Activated T-helper 9 cell treated with anti-CD3 and anti-CD28 coated beads, Interleukin-2, amount 50 U/mL, for 16 hours (primary cell): ENCODE measurements at places on chromosomes 4 and X.

DNA sequence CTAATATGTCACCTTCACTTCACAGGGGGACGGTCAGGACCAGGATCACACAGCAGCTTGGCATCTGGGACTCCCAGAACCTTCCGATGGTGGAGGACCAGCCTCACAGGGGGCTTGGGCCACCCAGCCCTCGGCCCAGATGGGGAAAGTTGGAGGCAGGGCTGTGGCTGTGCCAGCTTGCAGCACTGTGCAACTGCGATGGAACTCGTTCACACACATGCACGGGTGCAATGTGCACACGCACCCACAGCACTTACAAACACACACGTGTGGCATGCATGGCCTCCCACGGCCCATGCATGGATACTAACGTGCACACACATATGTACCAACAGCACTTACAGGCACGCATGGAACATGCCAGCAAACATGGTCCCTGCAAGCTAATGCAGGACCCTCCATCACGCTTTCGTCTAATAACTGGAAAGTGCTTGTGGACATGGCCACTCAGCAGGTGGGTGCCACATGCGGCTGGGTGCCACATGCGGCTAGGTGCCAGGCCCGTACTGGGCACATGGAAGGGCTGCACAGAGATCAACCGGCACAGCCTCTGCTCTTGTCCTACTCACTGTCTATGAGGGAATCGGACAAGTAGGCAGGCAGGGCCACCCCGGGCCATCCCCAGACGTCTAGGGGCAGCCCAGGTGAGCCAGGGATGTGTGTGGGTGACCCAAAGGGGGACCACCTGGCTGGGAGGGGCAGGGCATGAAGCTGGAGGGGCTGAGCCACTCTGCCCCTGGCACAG, 63.2 kb downstream of the ADRA2C start:
- no peak for DNase-seq

- DNase-seq = no peak
Measured at GRCh38 chr4:183875251-183875825, 29.8 kb upstream of the STOX2 start.

DNA sequence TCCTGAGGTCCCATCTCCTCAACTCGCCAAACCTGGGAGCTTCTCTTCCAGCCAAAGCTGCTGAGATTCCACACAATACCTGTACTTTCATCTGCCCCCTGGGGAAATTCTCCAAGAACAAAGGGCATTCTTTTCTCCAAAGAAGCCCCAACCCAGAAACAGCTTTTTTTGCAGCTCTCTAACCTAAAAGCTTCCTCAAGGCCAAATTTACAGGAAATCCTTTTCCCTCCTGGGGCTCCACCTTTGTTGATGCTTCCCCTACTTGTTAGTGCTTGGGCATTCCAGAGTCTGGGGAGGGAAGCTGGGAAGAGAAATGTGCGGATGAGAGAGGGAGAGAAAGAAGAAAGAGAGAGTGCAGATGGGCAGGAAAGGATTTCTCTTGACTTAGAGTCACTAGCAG, 24.3 kb downstream of the ZBTB33 start:
- DNase-seq = no peak

- DNase-seq = no peak
Measured at GRCh38 chr4:184346682-184347081, 127.7 kb downstream of the IRF2 start.

- no peak for DNase-seq
Measured at GRCh38 chrX:14697451-14697850, 168.1 kb downstream of the GLRA2 start.

DNA sequence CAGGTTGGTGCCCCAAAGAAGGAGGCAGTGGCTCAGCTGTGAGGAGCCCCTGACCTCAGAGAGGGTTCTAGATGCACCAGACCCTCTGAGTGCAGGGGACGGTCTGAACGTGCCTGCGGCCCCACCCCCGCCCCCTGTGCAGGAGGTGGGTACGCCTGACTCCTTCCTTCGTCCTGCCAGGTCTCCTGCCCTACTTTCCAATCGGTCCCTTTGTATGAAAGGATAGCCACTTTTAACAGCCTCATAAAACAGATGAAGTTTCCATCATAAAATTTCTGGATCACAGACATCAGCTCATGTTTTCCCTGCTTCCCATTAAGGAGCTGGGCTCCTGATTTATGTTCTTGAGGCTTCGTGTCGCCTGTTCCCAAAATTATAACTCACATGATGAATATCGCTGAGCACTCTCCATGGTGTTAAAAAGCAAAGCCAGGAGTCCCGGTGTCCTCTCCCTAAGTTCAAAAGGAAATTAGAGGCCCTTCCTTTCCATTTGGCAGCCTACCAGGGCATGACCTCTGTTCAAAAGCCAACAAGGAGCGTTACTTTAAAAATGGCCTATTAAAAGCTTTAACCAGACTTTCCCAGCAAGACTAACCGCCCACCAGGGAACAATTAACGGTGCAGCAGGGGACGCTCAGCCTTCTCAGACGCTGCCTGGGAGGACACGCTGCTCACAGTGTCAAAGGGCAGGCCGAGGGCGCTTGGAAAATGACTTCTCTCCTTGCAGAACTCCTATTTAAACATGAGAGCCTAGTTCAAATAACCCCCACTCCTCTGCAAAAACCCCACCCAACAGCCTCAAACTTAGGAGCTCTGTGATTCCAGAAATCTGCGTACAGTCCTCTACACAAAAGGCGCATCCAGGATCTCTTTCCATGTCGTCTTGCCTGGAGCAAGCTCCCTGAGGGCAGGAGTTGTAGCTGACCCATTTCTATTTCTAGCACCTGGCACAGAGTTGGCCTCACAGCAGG, 181.9 kb downstream of the AFAP1 start:
- no peak for DNase-seq

- DNase-seq = no peak
Measured at GRCh38 chr4:82753725-82754410, 44.7 kb downstream of the SCD5 start.

DNA sequence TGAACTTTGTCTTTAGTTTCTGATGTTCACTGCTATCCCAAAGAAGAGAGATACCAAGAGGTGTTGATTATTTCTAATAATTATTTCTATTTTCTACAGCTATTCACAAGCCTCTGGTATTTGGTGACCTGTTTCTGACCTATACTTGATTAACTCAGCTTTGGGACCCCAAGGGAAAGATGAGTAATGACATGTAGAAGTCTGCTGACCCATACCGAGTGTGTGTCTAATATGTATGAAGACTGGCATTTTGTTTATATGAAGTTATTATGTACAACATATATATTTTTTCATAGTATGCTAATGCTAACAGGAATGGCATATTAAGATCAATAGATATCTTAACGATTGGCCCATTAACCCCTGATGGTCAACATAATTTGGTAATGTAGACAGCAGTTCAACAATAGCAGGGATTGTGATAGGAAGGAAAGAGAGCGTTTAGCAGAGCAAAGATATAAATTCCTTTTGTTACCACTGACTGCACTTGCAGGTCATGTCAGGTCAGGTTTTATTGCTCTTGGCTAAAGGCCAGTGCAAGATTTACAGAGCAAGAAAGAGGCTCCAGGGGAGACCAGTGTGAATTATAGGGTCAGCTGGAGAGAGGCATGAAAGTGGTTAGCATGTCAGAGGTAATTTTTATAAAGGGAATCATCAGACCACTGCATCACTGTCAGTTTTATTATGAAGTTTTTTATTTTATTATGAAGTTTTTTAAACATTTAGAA, 94.7 kb upstream of the DIPK2B start:
- no peak for DNase-seq

DNA sequence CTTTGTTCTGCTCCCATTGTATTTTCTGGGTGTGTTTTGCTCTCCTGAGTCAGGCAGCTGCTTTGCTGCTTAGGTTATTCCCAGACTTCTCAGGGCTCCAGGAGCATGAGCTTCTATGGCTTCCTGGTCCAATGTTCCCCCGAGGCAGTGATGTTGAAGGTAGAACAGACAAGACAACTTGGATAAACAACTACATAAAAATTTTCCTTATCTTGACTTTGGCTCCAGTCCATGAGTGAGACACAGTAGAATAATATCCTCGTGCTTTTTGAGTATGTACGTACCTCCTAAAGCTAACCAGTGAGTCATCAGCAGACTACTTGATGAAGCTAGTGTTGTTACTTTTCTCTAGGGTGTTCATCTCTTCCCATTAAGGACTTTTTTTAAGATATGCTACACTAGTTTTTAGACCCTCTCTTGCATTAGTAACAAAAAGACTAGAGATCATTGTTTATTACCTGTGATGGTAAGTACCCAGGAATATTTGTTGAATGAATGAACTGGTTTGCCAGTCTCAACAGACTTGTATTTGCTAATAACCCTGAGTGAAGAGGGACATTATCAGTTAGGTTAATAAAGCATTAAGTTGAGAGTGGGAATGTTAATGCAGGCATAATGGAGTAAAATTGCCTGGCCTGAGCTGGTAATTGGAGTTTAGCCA, 131.9 kb downstream of the FHIP1A start:
- DNase-seq = no peak

DNA sequence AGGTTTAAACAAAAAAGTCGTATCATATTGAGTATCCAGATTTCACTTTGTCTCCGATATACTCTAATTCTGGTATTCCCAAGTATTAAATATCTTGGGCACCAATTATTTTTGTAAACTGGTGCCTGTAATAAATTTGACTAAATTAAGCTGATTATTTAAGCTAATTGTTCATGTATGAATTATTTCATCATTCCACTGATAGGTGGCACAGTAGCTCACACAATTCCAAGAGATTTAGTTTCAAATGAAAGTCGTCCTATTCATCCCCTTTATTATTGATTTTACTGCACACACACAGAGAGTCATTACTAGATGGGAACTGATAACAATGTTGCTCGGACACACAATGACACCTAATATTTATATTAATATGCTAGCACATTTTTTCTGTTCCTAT, 432.4 kb downstream of the DMD start:
- no peak for DNase-seq

DNA sequence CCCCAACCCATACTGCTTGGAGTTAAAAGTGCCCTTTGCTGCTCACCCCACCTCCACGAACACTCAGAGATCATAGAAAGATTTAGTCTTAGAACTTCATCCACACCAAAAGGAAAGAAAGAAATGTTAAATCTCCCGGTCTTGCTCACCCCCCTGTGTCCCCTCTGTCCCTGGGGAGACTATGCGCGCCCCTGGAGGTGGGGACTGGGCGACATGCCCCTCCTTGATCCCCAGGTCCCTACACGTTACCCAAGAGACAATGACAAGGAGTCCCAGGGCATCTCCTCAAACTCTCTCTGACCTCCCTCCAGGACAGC, 620 bp downstream of the ITM2A start:
- DNase-seq = no peak

DNA sequence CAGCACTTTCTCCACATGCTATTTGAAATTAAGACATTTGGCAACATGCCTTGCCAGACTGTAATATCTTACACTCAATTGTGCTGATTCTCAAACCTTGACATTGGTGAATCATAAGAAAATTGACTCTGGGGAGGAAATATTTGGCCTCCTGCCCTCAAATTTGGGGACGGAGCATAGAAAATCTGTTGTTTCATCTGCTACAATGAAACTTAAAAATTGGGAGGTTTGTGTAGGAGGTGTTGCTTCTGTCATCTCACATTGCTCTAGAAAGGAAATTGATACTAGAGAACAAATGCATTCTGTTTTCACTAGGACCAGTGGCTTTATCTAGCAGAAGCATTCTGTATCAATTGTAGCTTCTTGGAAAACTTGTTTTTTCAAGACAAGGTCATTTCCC, 5.3 kb downstream of the OCRL start:
- no peak for DNase-seq

DNA sequence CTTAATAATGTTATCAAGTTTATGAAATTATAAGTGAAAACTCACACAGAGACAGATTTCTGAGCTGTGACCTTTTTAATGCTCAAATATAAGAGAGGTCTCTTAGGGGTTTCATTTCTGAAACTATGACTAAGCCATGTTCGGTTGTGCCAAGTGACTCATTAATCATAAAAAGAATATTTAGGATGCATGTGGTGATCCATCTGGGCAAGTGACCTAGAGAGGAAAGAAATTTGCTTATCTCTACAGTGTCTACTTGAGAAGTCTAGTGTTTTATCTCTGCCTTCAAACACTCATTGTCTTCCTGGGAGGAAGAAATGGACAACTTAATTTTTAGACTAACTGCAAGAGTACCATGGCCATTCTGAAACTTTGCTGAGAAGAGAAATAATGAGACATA, 545.3 kb upstream of the GRID2 start:
- no peak for DNase-seq

- no peak for DNase-seq
Measured at GRCh38 chr4:43224559-43224958, 332.0 kb downstream of the GRXCR1 start.

DNA sequence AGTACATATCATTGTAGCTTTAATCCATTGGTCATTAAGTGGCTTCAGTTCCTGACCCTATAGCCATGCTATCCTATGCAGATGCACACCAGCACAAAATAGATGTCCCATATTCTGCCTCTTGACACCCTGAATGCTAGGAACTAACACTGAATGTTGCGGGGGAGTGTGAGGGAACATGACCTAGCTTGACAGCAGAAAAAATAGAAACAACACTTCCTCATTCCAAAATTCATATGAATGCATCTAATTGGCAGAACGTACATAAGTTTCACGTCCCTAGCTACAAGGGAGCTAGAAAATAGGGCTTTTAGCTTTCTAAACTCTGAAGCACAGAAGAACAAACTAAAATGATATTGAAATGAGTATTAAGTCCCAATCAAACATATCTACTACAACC, 14.4 kb upstream of the DCAF8L1 start:
- DNase-seq = no peak

- DNase-seq = no peak
Measured at GRCh38 chr4:38162240-38162784, 202.1 kb downstream of the PTTG2 start.

- DNase-seq = no peak
Measured at GRCh38 chr4:153083447-153083947, 120.7 kb upstream of the TRIM2 start.

- DNase-seq = no peak
Measured at GRCh38 chr4:189613207-189613606, 327.5 kb upstream of the FRG1 start.

- DNase-seq = no peak
Measured at GRCh38 chrX:105543283-105543682, 279.1 kb upstream of the NRK start.

DNA sequence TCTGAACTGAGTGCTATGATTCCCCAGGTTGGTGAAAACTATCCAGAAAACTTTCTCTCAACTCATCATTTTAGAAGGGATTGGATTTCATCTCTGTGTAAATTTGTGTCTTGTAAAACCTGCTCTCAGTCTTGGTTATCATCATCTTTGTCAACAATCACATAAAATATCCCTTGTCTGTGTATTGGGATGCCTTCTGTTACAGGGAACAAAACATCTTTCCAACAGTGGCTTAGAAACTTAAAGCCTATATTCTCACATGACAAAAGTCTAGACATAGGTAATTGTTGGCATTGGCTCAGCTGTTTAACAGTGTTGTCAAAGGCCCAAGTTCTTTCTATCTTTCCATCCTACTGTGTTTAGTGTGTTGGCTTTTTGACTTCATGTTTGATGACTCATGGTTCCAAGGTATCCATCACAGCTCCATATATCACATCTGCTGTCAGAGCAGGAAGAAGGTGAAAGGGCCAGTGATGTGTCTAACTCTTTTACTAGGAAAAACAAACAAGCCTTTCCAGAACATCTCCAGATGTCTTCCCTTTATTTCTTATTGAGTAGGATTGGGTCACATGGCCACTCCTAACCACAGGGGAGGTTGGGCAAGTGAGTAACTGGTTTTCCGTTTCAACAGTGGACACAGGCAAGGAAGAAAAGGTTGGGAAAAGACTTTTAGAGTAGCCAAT, 65.0 kb downstream of the PHEX start:
- DNase-seq = no peak

GRCh38 chrX:28010875-28011274, 29.6 kb upstream of the DCAF8L1 start:
- no peak for DNase-seq

- no peak for DNase-seq
Measured at GRCh38 chr4:38056011-38056685, 96.0 kb downstream of the PTTG2 start.

- no peak for DNase-seq
Measured at GRCh38 chrX:153446636-153446936, 730 bp upstream of the TREX2 start.
